ENCODE measurements at places on chromosomes 5 and 9. TPM values are rescaled to one million over a fixed set of nuclear protein-coding genes. Genes with fewer than 3 reads are reported as not detected.

Gene FCN1
- not detected for total RNA-seq

DNA sequence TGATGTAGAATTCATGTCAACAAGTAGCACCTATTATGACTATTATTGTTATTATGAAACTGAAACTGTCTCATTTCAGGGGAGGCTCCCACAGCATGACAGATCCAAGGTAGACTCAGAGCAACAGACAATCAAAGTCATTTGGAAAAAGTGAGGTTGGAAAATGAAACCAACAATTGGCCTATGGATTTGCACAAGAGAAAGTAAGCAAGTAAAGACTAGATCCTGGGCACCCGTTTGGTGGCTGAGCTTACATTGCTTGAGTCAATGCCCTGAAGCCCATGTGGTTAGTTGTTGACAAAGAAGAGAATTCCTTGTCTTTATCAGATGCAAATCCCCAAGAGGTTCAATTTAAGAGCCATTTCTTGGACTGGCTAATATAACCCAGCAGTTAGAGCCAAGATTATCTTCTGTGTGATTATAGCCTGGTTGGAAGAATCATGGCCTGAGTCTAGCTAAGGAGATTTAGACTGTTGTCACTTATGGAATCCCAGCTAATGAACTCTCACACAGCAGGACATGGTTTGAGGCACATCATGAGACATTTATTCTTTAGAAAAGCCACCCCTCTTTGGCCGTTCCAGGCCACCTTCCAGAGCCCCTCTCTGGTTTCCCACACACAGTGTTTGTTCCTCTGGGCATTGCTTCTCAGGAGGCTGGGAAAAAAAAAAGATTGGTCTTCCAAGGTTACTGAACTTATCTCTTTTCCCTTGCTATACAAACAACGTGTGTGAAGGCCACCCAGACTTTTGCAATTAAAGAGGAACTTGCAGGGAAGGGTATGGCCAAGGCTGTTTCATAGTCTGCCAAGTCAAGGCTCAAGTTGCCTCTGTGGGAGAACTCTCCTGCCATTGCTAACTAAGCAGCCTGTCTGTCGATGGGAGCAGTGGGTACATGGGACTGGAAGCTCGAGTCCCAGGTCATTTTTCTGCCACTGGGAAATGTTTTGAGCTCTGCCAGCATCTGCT is 399.5 kb downstream of the ENC1 start:
- DNase-seq, result no peak

Gene OMD
- total RNA-seq, result not detected

- no peak for DNase-seq
Observed at GRCh38 chr5:143472576-143472975, 69.1 kb upstream of the NR3C1 start.

DNA sequence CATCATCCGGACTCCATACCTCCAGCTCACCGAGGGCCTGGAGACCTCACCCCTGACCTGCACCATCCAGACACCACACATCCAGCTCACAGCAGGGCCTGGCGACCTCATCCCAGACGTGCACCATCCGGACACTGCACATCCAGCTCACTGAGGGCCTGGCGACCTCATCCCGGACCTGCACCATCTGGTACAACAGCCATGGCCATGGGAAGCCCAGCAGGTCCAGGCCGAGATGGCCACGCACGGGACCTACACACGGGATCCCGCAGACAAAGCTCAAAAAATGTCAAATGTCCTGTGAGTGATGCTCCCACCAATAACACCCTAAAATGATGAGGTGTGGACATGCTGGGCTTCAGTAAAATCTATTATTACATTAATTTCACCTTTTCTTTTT is 9.7 kb downstream of the TERT start:
- no peak for DNase-seq

DNA sequence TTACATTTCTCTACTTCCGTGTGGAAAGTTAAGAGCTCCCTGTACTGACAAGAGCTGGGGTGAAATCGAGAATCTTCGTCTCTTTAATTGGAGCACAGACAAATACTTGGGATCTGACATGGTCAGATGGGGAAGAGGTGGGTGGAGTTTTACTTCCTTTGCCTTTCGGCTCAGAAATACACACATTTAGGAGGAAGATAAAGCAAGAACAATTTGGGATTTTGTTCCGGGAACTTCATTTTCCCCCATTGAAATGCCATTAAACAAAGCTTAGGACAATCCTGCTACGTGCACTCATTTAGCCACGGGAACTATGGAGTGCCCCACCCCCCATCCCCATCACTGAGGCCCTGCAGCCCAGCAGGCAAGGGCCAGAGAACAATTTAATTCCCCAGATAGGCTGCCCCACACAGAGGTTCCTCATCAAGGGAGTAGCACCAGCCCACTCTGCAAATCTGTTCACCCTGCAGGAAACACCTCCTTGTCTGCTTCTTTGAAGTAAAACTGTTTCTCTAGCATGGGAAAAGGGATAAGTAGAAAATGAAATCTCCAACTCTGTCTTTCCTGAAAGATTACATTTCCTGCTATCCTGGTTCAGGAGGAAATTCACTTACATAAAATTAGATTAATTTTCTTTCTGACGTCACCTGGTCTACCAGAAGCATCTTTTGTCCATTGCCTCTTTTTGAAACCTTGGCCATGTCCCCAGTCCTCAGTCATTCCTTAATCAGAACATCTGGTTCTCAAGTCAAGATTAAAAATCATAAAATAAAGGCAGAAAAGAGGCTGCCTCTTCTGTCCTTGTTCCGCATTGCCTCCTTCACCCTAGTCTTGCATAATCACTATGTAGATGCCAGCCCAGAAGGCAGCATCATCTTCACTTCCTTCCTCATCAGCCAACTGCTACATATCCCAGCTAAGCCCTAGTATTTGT is 206.4 kb downstream of the ENC1 start:
- no peak for DNase-seq

Gene CCDC192
- total RNA-seq, result not detected

Gene ZNF79
- total RNA-seq, result 7.7 TPM

Data from activated naive CD8-positive, alpha-beta T cell treated with anti-CD3 and anti-CD28 coated beads for 36 hours (primary cell).